Activated CD4-positive, alpha-beta T cell treated with anti-CD3 and anti-CD28 coated beads for 1 hour (primary cell): ENCODE measurements at places on chromosomes 12 and 14.

DNA sequence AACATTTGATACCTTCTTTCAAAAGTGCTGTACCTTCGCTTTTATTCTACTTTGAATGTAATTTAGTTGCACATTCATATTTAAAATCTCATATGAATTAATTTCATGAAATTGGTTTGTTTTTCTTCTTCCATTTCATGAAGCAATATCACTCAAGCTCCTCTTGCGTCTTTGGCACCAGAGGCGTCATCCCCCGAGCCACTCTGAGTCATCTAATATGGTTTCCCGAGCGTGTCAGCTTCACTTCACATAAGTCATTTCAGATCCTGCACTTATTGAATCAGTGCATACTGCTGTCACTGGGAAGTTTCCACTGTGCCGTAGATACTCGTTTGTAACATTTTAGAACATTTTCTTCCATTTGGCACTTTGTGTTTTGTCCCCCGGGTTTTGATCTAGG lies 105.6 kb downstream of the SLC25A47 start:
- DNase-seq = no peak

GRCh38 chr14:71508901-71509300 lies 423.3 kb upstream of the RGS6 start:
- DNase-seq = no peak

GRCh38 chr12:116969615-116970585 lies 59.1 kb downstream of the FBXW8 start:
- no peak for DNase-seq

DNA sequence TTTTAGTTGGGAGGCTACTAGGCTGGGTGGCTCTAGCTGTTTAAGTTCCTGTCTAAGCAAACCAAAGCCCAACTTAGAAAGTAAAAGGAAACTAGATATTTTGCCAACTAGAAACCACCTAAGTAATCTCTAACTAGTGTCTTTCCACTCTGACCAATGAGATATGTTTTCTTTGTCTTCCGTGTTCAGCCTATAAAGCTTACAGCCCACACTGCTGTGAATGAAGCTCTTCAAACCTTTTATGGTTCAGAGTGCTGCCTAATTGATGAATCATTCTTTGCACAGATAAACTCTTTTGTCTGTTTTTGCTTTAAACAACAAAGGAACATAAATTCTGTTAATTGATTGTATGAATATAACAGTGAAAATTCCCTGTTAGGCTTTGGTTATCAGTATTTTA lies 66.1 kb downstream of the FUT8 start:
- DNase-seq = no peak

GRCh38 chr14:89629383-89629782 lies 212.3 kb upstream of the FOXN3 start:
- no peak for DNase-seq

DNA sequence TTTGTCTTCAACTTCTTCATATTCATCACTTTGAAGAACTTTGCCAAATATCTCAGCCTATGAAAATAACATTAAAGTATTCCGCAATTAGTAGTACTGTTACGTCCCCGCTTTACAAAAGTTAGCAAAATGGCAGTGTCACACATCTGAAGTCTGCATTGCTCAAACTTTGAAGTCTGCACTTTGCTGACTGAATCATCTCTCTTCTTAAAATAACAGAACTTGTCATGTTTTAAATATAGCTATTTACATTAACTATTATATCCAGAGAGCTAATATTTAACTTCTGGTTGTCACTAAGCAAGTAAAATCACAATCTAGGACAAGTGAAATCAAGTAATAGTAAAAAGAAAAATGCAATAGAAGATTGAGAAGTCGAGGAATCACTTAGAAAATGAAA lies 34.5 kb downstream of the IPO8 start:
- DNase-seq = no peak

DNA sequence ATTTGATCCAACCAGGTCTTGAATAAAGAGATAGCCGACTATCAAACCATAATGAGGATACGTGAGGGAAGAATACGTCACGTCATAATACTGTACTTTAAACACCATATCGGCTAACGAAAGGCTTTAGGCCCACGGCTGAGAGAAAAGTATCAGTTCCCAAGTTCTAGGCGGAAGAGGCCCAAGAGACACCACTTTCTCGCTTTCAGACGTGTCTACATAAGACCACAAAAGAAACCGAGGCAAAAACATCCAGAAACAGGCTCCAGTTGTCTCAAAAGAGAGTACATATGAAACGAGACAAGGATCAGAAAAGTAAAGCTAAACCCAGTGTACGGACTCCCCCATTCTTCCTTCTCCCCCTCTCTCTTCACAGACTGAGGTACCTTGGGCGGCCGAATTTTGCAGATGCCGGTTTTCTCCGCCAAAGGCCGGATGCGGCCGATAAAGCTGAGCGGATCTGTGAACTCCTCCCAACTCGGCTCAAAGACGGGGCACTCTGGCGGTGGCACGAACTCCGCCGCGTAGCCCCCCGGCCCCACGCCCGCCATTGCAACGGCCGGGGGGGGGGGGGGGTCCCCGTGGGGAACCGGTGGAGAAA lies 479 bp downstream of the KDM5A start:
- DNase-seq = no peak

- DNase-seq = no peak
These were observed 13.9 kb downstream of the ZDHHC17 start for GRCh38 chr12:76777765-76778216.

DNA sequence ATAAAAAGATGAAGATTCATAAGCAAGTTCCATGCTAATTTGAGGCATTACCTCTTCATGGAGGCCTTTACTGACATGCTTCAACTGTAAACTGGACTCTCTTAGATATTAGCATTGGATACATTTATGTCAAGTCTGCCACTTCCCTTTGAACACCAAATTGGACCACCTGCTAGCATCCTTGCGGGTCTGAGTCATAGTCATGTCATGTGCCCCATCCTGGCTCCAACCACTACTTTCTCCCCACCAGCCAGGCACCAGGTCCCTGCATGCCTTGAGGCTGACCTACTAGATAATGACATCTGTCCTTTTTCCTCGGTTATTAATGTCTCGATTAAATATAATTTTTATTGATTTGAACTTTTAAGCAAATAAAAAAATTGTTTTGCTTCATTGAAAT lies 32.9 kb upstream of the EEA1 start:
- DNase-seq = no peak

GRCh38 chr14:53545217-53545616 lies 392.1 kb upstream of the DDHD1 start:
- DNase-seq = no peak

GRCh38 chr14:22973217-22974032 lies 8.9 kb downstream of the AJUBA start:
- DNase-seq = no peak

DNA sequence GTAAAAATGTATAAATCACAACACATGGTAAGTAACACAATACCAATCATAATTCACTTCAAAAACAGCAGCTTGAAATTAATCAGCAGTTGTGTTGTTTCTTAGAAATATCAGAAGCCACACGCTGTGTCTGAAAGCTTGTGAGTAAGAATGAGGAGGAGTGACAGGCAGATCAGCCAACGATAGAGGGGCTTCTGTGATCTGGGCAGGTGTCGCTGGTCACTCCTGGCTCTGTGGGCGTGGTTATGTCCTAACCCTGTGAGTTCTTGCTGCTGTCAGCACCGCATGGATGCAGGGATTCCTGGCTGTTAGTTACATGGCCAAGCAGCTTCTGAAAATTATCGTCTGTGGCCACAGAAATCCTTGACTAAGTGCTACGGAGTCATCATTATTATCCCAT lies 123.4 kb downstream of the SLC25A47 start:
- no peak for DNase-seq
